ENCODE measurements at places on chromosomes 6 and 20.

GRCh38 chr6:88268508-88268907 is 102.4 kb upstream of the CNR1 start:
- no peak for DNase-seq

- no peak for DNase-seq
Measured at GRCh38 chr6:26022132-26022472, 59.5 kb downstream of the TRIM38 start.

DNA sequence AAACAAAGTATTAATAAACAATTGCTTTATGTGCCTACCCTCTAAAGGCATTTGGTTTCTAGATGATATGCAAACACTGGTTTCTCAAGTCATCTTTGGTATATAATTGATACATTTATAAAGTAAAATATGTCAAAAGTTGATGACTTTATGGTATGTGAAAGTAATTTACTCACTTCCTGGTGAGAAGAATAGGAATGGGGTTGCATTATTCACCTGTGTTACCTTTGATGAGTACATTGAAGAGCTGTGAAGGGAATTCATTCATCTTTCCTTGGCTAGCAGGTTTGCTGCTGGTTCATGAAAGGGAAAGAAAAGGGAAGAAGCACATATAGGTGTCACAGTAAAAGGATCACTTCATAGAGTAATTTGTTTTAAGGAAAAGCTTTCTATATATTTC is 20.4 kb downstream of the RNF217 start:
- DNase-seq, result no peak

DNA sequence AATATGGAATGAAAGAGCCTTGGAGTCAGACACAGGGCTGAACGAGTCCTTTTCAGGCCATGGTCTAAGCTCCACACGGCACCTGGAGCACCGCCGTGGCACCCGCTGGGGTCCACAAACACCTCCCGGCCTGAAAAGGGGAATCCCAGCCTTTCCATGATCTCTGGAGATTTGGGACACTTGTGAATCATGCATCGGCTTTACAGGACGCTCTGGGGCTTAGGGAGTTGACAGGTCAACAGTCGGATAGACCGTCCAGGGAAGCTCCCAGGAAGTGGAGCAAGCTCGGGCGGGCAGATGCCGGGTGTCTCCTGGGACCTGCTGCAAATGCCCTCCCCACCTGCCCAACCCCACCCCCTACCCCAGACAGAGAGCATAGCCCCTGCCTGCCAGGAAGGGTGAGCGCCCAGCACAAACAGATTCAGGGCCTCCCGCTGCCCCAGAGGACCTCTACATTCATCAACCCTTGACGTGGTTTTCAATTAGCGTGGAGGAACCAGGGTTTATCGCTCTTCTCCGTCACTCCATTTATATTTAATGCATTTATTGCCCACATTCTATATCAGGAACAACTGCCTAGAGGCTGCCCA is 53.6 kb downstream of the YTHDF1 start:
- no peak for DNase-seq

GRCh38 chr6:25558155-25558817 is 93.7 kb upstream of the SCGN start:
- no peak for DNase-seq

- DNase-seq, result no peak
Measured at GRCh38 chr6:165776691-165777090, 113.7 kb upstream of the PDE10A start.

- DNase-seq, result no peak
Measured at GRCh38 chr20:49045440-49046086, 549 bp upstream of the CSE1L start.

DNA sequence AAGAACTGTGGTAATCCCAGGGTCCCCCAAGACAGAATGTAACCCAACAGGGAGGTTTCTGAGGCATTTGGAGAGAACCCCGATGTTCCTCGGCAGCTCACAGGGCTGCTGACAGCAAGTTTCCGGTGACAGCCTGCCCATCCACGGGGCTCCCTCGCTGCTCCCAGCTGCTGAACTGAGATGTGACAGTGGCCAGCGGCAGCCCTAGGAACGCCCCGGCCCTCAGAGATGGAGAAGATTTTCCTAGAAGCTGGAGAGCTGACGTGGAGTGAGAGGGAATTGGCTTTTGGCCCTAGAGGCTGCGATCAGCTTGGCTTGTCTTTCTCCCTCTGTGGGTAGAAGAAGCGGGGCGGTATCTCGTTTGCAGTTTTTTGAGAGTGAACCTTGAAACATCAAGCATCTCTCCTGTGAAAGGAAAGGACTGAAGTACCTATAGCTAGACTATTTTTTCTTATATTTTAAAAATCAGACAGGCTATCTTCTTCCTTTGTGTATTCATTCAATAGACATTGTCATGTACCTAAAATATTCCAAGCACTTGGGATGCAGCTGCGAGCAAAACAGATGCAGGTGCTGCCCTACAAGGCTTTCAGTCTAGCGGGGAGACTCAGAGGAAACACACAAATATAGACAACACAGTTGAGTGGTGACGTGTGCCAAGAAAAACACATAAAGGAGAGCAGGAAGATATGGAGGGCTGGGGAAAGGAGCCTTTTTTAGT is 28.4 kb upstream of the NFATC2 start:
- DNase-seq, result no peak

DNA sequence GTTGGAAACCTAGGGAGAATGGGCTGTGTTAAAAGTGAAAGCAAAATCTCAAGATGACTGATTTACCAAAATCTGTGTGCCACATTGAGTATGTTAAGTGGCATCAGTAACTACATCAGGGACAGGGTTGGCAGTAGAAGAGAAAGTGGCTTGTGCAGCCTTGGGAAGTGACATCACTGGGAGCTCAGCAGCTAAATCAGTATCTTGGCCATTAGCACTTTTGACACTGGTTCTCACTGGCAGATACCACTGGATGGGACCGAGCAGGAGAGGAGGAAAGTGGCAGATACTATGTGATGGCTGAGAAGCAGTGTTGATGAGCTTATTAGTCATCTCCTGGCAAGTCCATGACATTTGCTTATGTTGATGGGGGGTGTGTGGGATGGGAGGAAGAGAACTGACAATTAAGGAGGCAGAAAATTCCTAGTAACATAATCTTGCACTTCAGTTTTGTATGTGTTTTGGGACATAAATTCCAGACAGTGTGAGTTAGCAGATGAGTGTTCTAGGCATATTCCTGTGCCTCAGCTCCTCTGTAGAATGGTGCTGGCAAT is 322.2 kb downstream of the SOX4 start:
- DNase-seq, result no peak

- DNase-seq, result no peak
Measured at GRCh38 chr6:152130441-152130840, 323.0 kb downstream of the ESR1 start.

DNA sequence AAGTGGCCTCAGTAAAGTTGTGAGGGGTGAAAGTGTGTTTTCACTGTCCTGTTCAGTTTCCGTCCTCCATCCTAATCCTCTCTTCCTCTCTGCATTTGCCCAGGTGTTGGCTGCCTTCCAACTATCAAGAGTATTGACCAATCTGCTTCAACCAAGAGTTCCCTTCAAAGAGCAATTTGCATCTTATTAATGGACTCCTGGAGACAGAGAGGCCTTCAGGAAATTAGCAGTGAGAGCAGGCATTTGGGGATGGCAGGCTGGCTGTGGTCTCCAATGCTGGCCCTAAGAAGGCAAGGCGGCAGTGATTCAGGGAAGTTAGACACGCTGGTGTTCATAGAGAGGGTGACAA is 77.2 kb downstream of the GPR6 start:
- DNase-seq, result no peak

DNA sequence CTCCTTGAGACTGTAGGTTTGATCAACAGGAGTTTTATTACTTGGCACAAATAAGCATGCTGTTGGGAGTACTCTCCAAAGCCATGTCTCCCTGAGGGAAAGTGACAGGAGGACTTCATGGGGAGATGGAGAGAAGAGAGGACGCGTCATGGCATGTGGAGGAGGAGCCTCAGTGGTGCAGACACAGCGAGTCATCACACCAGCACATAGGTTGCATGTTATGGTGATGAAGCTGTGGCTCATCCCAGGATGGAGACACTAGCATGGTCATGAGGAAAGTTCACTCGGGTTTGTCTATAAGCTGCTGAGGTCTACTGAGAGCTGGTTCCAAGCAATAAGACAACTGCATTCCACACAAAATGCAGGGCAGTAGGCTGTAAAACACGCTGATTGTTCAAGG is 13.2 kb upstream of the SSTR4 start:
- no peak for DNase-seq

GRCh38 chr6:140581601-140582000 is 1207.2 kb upstream of the CITED2 start:
- no peak for DNase-seq

GRCh38 chr6:50236164-50236563 is 186.4 kb upstream of the DEFB112 start:
- no peak for DNase-seq

DNA sequence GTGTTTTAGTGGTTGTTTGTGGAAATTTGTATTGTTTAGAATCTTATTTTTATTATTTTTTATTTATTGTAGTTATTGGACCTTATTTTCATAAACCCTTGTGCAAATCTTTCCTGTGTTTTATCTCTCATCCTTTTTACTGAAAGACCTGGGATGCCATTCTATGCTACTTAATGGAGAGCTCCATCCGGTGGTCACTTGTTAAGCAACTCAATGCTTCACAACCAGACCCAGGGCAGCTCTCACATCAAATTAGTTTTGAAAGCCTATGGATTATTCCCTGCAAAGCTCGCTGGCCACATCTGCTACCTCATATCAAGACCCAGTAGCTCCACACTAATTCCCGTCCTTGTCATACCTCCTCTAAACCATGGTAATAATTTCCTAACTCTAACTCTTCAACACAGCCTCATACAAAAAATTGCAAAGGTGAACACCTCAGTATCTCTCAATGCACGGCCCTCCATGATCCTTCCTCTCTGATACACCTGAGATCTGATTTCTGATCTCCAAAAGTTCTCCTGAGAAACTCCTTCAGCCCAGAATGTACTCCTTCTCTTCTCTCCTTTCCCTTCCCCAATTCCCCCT is 296.6 kb upstream of the MANEA start:
- no peak for DNase-seq

DNA sequence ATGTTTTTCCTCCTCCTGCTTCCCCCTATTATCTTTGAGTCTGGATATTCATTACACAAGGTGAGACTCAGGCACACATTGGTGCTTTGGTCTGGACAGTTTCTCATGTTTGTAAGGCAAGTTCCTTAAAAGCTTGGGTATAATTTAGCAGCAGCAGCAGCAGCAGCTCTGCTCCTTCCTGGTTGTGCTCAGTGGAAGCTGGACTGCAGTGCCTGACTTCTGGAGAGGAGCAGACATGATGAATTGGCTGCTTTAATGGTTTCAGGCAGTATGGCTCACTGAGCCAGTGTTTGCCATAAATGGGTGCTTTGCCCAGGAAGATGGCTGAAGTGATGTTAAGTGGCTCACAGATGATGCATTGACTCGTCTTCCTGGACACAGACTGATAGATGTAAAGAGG is 32.4 kb downstream of the SLC9A8 start:
- DNase-seq, result no peak

GRCh38 chr6:24340998-24341938 is 16.6 kb downstream of the DCDC2 start:
- no peak for DNase-seq

GRCh38 chr20:53322651-53323050 is 271.0 kb downstream of the ZNF217 start:
- DNase-seq, result no peak

DNA sequence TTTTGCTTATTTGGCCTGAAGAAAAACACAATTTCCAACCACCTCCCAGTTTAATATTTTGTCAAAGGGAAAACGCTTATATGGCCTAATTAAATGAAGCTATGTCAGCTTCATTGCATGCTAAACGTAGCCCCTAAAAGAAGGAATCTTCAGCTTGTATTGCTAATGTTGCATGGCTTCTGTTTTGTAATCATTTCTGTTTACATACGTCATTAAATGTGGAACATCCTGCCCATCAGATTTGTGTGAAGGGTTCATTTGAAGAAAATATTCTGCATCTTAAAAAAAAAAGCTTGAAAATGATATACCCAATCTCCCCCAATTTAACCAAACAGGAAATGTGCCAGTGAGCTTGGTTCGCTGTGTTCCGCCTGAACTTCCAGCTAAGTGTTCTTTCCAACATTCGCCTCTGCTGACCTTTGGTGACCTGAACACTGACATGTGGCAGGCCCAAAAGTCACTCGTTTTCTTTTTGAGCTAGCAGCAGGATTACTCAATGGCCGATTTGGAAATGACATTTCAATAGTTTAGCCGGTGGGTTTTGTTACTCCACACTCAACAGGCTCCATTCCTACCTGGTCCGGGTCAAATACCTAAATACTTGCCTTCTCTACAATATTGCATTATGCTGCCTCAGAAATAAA is 12.7 kb upstream of the SIRT5 start:
- DNase-seq, result no peak

- no peak for DNase-seq
Measured at GRCh38 chr6:7894262-7895124, 16.1 kb downstream of the TXNDC5 start.

DNA sequence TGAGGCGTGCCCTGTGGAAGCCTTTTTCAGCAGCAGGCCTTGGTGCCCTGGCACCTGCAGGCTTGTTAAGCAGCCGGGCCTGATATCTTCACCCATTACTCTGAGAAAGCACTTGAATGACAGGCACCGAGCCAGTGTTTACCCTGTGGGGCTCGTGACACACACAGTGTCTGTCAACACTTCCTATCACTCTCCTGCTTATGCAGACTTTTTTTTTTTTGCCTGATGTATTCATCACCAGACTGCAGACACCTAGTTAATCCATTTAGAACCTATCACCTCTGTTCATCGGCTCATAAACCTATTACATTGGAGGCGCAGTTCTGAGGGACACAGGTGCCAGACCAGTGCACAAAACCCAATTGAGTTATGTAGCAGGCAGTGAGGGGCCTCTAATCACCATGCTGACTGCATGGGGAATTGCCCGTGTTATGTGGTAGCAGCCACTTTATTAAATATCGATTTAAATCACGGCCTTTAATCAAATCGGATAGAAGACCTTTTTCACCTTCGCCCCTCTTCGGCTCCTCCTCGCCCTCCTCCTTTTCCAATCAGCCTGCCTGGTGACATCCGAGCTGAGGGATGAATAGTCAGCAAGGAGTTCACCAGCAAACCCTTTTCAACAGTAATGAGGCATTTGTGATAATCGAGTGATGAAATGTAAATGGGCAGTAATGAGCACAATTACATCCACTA is 962.9 kb upstream of the SLC35B3 start:
- DNase-seq, result no peak

GRCh38 chr20:15613530-15613929 is 959.7 kb downstream of the KIF16B start:
- no peak for DNase-seq

DNA sequence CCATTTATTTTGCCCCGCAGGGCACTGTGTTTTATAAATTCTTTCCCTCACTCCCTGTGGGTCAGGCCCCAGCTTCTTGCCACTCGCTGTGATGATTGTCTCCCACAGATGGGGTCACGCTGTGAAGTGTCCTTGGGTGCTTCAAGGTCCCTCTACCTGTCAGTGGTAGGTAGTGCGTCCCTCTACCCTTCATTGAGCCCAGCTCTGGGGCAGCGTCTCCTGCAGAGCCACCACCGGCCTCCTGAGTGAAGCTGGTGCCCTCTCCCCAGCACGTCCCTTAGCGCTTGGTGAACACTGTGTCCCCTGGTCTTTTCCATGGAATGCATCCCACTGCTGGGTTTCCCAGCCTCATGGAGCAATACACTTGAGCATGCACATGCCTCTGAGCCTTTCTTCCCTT is 108.2 kb downstream of the NRN1 start:
- no peak for DNase-seq
